Midbrain (tissue), 1 donor: ENCODE measurements at places on chromosomes 2 and 18.
A peak's percentile ranks its signal among the peaks of the same experiment; 100 is the strongest.

- no peak for DNase-seq
Measured at GRCh38 chr2:148599109-148599991, 45.2 kb upstream of the EPC2 start.

- DNase-seq: no peak
Measured at GRCh38 chr2:102335871-102336366, 19.7 kb upstream of the IL18R1 start.

- DNase-seq: no peak
Measured at GRCh38 chr2:177992992-177993391, 79.6 kb downstream of the PDE11A start.

GRCh38 chr2:150695451-150696135, 208.1 kb upstream of the RND3 start:
- DNase-seq: no peak

- no peak for DNase-seq
Measured at GRCh38 chr2:23901966-23902846, 24.7 kb downstream of the ATAD2B start.

- peak; percentile 29 for DNase-seq
Measured at GRCh38 chr2:80348953-80349352, 44.4 kb upstream of the LRRTM1 start.

DNA sequence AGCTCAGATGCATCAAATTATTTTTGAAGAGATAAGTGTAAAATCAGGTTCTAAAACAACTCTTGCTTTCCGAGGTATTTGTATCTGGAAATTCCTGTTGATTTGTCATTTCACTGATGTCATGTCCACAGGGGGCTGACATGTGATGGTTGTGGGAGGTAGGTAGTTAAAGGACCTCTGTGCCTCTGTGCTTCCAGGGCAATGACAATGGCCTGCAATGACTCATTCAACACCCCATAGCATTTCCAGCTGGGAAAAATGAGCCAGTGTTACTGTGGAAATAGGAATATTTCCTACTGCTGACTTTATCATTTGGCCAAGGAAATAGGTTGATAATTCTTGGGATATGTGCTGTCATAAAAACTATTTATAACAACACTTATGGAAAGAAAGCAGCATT, 86.2 kb upstream of the CCDC195 start:
- DNase-seq: no peak

GRCh38 chr18:75482880-75483279, 55.4 kb upstream of the SMIM21 start:
- DNase-seq: no peak

DNA sequence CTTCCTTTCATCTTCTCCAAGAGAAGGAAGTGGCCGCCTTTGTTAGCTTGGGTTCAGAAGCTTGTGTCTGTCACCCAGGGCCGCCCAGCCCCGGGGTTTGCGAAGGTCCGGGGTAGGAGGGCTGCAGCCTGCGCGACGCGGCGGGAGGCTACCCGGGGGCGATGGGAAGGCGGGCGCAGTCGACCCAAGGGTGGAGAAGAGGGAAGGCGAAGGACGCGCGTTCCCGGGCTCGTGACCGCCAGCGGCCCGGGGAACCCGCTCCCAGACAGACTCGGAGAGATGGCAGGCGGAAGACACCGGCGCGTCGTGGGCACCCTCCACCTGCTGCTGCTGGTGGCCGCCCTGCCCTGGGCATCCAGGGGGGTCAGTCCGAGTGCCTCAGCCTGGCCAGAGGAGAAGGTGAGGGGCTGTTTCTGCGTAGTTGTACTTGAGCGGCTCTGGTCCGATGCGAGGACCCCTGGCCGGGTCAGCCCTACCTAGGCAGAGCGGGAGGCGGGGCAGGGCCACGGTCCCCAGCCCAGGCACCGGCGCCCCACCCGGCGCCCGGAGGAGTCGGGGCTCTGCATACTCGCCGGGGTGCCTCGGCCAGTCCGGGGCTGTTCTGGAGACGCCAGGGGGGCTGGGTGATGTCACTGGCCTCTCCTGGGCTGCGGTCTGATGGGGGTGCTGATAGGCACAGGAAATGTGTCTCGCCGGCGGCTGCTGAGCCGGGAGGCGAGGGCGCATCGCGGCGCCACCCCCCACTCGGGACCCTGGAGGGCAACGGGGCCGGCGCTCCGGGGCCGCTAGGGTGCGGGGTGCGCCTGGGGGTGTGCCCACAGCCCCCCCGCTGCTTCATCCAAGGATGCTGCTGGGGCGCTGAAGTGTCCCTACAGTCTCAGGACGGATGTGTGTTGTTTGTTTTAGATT, at the start of gene QPCT:
QPCT (plus strand) TSS at position 178 of the 909 bp plus-strand sequence; CDS start at position 280, 102 bp downstream.
- DNase-seq: no peak

GRCh38 chr18:28820353-28820752, 643.4 kb upstream of the CDH2 start:
- DNase-seq: no peak

GRCh38 chr18:46732201-46732600, 24.7 kb downstream of the ST8SIA5 start:
- no peak for DNase-seq

GRCh38 chr2:218882461-218882816, 1.8 kb downstream of the WNT10A start:
- no peak for DNase-seq

DNA sequence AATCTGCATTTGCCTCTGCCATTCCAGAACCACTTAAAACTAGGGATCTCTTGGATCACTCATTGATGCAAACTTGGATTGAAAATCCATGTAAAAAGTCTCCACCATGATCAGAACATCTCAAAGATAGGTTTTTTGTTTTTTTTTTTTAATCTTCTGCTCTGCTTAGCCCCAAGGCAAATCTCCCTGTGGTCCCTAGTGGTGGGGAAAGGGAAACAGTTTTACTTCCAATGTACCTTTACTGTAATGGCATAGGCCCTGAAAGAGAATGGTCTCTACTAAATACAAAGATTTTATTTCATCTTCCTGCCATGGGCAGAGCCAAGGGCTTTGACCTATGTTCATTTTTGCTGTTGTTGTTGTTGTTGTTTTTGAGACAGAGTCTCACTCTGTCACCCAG, 78.4 kb downstream of the KANSL1L start:
- DNase-seq: no peak

- DNase-seq: peak; percentile 18
Measured at GRCh38 chr2:191321861-191322662, 76.9 kb downstream of the MYO1B start.

GRCh38 chr2:174004905-174005605, 39.9 kb upstream of the SP3 start:
- no peak for DNase-seq

DNA sequence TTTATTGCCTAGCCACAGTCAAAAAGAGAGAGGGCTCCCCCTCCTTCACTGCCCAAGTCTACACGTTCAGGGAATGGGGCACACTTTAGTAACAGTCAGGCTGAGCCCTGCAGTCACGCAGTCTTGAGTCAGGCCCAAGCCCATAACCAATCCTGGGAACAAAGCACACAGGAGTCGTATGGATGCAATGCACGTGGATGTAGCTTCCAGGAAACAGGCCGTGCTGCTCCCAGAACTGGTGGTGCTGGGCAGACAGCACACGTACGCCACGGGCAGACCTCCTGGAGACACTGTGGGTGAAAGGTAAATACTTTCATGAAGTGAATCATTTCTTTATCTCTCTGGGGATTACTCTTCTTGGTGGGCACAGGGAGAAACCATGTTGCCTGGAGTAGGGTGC, 30.0 kb upstream of the MBP start:
- DNase-seq: no peak

DNA sequence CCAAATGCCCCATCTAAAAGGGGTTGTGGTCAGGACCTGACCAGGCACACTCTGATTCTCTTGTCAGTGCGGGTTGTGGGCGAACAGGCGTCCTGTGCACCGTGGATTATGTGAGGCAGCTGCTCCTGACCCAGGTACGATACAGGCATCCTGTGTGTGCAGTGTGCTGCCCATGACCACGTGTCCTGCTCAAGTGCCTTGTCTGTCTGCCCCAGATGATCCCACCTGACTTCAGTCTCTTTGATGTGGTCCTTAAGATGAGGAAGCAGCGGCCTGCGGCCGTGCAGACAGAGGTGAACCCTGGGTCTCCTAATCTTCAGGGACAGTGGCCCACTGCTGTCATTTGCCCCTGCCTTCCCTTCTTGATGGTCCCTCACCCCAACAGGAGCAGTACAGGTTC, 14.6 kb downstream of the PTPN18 start:
- DNase-seq: no peak

DNA sequence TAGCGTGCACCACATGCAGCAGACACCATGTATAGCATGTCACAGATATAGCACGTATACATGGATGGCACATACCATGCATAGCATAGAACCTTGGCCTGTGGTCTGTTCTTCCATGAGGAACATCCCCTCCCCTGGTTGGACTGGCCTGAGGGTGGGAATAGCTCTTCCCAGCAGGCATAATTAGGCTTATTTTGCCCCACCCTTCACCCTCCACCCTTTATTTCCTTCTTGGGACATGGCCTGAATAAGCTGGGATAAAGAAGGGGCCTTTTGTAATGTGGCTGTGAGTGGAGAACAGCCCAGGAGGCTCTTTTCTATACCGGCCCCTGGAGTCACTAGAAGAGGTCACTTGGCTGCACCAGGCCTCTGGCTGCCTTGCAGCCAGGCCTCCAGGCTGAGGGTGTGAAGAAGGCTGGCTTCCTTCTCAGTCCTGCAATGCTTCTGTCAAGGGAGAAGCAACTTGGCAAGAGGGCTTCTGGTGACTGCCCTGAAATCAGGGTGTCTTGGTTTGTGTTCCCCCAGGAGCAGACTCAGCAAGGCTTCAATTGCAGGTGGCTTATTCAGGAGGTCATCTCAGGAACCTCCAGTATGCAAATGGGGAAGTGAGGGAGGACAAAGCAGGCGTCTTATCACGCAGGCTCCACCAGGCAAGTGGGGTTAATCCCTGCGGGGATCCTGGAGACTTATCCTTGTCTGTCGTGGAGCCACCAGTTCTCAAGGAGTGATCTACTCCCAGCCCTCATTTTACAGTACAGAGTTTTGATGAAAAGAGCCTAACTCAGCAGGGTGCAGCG, 68.2 kb downstream of the HS6ST1 start:
- DNase-seq: peak; percentile 46

- DNase-seq: peak; percentile 60
Measured at GRCh38 chr2:47437287-47437686, 34.3 kb downstream of the MSH2 start.

DNA sequence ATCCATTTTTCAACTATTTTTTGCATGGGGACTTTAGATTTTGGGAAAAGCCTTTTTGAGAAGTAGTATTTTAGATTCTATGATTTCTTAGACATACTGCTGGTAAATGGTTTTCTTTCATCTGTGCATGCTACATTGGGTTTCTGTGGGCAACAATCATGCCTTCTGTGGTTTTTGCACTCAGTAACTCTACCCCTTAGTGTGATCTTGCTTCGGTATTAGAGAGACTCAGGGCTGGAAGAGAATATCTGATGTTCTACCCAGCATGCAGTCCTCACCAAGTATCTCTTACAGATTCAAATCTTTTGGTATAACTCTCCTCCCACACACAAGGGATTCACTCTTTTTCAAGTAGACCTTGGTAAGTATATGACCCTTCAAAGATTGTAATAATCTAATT, 183.0 kb downstream of the PMAIP1 start:
- DNase-seq: no peak

DNA sequence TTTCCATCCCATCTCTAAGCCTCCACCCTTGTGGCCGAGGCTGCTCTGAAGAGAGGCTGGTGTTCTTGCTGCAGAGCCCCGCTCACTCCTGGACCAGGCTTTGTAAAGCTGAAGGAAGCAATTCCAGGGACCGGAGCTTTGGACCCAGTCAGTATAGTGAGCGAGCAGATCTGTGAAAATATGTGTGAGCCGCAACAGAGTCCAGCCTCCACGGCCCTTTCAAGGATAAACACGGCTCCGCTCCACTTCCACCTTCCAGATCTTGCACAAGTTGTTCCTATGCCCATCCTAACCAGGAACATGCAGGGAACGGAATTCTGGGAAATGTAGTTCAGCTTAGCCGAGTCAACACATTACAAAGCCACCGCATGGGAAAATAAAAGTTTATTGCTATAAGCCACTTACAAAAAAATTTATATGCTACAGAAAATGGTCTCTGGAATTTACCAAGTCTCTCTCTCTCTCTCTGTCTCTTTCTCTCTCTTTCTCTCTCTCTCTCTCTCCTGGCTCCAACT, 151.7 kb upstream of the ZNF521 start:
- peak; percentile 73 for DNase-seq

GRCh38 chr2:101463911-101464641, 10.8 kb downstream of the RFX8 start:
- DNase-seq: no peak

- DNase-seq: no peak
Measured at GRCh38 chr2:170930991-170931266, 1.9 kb downstream of the GORASP2 start.

DNA sequence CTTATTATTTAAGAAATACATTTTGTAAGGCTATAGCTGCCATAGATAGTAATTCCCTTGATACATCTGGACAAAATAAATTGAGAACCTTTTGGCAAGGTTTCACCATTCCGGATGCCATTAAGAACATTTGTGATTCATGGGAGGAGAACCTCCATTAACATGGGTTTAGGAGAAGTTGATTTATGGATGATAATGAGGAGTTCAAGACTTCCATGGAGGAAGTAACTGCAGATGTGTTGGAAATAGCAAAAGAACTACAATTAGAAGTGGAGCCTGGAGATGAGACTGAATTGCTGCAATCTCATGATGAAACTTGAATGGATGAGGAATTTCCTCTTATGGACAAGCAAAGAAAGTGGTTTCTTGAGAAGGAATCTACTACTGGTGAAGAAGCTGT, 17.3 kb downstream of the PHLPP1 start:
- no peak for DNase-seq

DNA sequence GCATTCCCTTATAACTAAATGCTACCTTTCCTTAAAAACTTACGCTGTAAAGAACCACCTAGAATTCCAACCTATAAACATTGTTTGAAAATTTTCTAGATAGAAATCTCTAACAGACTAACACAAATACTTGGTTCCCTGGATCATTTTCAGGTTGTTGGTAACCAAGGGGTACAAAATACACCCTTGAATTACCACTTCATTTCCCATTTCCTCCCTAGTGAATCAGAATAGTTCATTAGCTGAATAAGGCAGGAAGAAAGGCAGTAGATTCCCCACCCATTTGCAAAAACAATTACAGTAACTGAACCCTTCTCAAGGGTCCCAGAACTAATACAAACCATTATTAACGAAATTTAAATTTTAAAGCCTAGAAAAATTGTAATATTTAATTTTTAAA, 5.5 kb downstream of the MEX3C start:
- no peak for DNase-seq

DNA sequence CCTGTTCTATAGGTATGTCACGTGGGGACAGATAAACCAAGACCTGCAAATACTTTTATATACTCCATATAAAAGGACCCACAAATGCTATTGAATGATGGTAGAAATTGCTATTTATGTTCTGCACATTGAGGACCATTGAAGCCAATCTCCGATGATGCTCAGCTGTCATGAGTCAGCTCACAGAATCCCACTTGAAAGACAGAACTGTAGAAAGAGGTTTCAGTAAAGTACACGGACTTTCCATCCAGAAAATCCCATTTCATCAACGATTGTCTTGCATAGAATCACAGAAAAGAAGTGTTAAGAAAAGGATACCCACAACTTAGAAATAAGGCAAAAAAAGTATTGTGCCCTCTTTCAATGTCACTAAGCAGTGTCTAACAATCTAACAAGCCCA, 169.0 kb upstream of the COPS8 start:
- no peak for DNase-seq
